ENCODE measurements at places on chromosomes 12 and 14.
A peak's percentile ranks its signal among the peaks of the same experiment; 100 is the strongest.

GRCh38 chr14:22837114-22837749 is 847 bp downstream of the MMP14 start:
- DNase-seq, result no peak

- DNase-seq, result no peak
Observed at GRCh38 chr12:28586481-28586880, 396.2 kb downstream of the CCDC91 start.

DNA sequence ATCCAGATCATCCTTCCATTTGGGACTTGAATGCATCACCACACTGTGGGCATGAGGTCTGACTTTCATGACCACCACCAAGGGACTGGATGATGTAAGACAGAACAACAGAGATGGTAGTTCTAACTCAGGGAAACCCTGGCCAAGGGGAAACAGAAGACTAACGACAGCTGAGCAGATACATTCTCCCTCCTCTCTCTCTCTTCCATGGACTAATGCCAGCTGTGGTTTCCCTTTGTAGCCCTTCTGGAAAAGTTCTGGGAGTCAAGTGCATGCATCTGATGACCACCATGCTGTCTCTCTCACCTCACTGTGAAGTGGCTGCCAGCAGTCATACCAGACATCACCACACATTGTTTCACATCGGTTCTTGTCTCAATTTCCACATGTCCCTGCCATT is 3.4 kb downstream of the TAS2R30 start:
- DNase-seq, result no peak

GRCh38 chr12:54479421-54479820 is 6.0 kb upstream of the GTSF1 start:
- no peak for DNase-seq

GRCh38 chr12:79151956-79152355 is 287.4 kb downstream of the SYT1 start:
- DNase-seq, result no peak

GRCh38 chr14:105447651-105448640 is 26.7 kb upstream of the CRIP2 start:
- no peak for DNase-seq

- no peak for DNase-seq
Observed at GRCh38 chr12:103368167-103368566, 127.6 kb downstream of the C12orf42 start.

- DNase-seq, result no peak
Observed at GRCh38 chr12:1606021-1606622, 11.7 kb upstream of the FBXL14 start.

DNA sequence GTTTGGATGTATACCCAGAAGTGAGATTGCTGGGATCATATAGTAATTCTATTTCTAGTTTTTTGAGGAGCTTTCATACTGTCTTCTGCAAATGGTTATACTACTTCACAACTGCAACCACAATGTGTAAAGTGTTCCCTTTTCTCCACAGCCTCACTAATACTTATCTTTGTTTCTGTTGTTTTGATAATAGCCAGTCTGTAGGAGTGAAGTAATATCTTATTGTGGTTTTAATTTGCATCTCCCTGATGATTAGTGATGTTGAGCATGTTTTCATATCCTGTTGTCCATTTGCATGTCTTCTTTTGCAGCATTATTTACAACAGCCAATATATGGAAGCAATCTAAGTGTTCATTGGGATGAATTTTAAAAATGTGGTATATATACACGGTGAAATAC is 29.9 kb downstream of the GABARAPL1 start:
- DNase-seq, result no peak

DNA sequence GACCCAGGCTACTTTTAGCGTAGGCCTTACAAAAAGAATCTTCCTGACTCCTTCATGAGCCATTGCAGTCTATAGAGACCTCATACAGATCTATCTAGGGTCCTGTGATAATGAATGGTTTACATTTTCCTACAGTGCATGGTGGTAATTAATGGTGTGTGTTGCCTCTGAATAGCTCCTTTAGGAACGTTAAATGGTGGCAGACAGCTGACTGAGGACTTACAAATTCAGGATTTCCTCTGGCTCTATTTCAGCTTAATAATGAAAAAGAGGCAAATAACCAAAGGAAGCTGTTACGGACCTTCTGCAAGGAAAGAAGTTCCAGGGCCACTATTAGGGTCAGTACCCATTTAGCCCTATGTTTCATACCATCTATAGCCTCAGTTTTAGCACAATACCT is 5.1 kb downstream of the IKBIP start:
- no peak for DNase-seq

- peak; percentile 16 for DNase-seq
Observed at GRCh38 chr14:104665657-104666522, 23.5 kb upstream of the INF2 start.

GRCh38 chr12:104473374-104473983 is 16.7 kb downstream of the CHST11 start:
- DNase-seq, result no peak

DNA sequence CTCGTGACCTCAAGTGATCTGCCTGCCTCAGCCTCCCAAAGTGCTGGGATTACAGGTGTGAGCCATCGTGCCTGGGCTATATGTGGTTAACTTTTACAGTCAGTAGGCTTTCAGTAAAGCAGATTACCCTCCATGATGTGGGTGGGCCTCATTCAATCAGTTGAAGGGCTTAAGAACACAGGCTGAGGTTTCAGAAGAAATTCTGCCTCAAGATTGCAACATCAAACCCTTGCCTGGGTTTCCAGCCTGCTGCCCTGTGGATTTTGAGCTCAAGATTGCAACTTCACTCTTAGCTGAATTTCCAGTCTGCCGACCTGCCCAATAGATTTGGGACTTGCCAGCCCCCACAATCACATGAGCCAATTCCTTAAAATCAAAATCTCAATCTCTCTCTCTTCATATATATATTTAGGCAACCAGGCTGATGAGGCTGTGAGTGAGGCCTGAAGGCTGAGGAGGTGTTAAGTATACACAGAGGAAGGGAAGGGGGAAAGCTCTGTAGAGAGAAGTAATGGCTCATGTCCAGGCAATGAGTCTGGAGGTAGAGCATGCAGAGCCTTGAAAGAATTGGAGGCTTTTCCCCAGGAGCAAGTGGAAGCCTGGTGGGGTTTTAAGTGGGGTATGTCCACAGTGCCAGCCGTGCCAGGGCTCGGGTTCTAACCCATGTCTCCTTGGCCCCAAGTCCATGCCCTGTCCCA is 33.3 kb upstream of the ACTN1 start:
- DNase-seq, result no peak

GRCh38 chr12:131505561-131505960 is 205.3 kb upstream of the SFSWAP start:
- no peak for DNase-seq

DNA sequence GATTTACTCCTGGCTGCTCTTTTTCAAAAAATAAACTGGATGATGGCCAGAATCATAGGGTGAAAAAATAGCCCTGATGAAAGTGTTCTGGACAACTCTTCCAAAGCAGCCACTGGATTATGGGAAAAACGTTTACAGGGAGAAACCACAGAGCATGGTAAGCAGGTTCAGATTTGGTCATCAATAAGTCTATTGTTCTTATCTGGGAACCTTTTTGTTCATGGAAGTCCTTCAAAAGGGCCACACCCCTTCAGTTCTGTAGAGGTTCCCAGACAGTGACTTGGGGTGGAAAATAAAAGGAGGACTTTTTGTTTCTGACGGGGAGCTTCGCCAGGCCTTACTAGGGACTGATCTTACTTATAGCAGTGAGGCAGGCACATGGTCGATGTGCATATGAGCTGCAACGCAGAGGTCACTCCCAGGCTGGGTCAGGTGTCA is 117.4 kb upstream of the SLC38A2 start:
- DNase-seq, result no peak

DNA sequence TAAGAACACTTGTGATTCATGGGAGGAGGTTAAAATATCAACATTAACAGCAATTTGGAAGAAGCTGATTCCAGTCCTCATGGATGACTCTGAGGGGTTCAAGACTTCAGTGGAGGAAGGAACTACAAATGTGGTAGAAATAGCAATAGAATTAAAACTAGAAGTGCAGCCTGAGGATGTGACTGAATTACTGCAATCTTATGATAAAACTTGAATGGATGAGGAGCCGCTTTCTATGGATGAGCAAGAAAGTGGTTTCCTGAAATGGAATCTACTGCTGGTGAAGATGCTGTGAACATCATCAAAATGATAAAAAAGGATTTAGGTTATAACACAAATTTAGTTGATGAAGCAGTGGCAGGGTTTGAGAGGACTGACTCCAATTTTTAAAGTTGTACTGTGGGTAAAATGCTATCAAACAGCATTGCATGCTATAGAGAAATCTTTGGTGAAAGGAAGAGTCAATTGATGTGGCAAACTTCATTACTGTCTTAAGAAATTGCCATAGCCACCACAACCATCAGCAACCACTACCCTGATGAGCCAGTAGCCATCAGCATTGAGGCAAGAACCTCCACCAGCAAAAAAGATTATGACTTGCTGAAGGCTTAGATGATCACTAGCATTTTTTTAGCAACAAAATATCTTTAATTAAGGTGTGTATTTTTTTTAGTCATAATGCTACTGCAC is 25.9 kb upstream of the MTERF2 start:
- DNase-seq, result no peak

DNA sequence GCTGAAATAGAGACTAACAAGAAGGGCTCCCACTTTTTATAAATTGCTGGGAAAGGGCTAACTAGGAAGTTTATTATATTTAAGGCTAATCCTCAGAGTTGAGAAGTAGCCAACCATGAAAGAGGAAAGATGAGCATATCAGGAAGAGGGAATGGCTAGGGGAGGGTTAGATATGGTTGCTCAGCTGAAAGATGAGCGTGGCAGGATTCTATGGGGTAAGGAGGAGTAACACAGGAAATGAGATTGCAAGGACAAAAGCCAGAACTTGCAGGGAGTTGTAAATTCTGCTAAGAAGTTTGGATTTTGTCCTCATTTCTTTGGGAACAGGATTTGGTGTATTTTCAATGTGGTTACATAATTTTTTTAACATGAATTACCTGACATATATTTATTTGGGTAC is 127.4 kb upstream of the ATP2B1 start:
- DNase-seq, result no peak

- DNase-seq, result no peak
Observed at GRCh38 chr14:23173031-23173430, 10.4 kb downstream of the SLC7A8 start.

GRCh38 chr12:64737539-64737938 is 21.7 kb downstream of the GNS start:
- peak; percentile 10 for DNase-seq

DNA sequence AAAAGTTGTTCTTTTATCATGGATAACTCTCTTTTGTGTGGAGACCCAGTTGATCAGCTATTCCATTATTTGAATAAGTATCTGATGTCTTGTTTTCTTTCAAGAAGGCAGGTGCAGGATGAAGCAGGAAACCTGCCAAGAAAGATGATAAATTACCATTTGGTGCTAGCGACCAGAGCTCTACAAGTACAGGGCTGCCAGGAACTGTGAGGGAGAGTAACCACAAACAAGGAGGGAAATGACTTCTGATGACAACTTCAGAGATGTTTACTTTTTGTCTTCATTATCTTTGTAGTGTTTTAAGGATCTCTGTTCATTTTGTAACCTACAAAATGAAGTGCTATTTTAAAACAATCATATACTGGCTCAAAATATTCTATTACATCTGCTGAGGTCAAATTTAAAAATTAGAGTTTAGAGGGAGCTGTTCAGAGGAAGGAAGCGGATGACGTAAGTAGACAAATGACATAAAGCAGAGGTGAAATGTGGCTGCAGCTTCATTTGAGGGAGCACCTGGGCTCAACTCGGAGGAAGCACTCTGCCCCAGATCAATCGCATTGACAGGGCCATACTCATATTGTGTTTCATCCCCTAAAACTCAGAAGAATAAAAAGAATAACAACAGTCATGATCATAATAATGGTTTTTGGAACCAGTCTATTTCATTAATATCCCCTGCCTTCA is 226.8 kb downstream of the C12orf42 start:
- DNase-seq, result no peak

GRCh38 chr14:28242895-28243294 is 523.7 kb upstream of the FOXG1 start:
- DNase-seq, result no peak

GRCh38 chr12:180445-180844 is 33.5 kb downstream of the SLC6A12 start:
- no peak for DNase-seq

DNA sequence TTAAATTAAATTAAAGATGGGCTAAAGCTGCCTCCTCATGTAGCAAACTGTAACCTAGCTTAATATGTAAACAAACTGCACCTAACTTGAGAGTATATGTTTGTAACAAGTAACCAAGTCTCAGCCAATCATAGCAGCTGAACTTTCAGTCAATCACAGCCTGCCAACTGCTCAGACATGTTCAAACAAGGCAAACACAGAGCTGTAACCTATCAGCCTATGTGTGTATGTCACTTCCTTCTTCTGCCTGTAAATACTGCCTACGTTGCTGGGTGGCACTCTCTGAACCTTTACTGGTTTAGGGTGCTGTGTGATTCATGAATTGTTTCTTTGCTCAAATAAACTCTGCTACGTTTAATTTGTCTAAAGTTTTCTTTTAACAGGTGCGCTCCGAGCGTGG is 2.9 kb downstream of the SERPINA6 start:
- no peak for DNase-seq

DNA sequence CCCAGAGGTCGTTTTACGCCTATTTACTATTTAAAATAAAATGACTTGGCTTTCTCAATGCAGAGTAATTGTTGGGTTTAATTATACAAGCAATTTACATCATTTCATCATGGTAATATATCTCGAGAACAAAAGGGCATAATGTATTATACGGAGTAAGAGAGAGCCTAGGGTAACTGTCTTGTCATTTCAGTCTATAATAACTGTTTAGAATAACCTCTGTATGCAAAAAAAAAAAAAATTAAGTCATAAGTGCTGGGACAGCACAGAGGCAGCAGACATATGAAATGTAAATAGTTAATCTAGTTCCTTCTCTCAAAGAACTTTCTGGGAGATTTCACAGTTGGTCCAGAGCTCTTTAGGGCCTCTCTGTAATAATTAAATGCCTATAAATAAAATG is 284.9 kb downstream of the TMTC2 start:
- no peak for DNase-seq

GRCh38 chr12:3405821-3406220 is 85.2 kb upstream of the PRMT8 start:
- DNase-seq, result no peak

DNA sequence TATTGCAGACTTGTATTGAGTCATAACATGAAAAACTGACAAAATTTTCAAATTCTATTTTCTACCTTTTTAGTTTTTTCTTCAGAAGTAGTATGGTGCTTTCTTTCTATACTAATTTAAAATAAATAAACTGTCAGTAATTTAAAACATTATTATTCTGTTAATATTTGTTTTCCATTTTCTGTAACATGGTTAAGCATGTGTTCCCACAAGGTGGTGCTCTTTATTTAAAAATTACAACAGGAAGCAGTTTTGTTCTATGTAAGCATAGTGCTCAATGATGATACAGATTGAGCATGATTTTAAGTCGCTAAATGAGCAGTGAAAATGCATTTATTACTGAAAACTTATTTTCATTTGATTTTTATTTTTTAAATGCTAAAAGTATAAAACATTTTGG is 114.6 kb downstream of the PPFIA2 start:
- no peak for DNase-seq

DNA sequence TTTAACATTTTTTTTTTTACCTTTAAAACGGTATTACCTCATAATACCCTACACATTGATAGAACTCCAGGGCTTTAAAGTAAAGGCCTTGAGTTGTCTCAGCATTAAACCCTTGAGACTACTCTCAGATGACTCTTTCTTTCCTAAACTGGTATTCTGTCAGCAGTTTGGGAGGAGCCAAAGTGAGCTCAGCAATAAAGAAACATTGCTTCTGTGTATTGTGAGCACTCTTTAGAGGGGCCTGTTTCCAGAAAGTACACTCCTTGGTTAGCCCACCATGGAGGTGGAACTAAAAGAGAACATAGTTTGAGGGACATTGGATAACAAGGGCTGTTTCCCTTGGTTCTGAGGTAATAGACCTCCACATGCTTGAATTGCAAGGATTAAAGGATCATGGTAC is 20.4 kb downstream of the MAP3K12 start:
- no peak for DNase-seq

All from T follicular helper cell (primary cell).